ENCODE measurements at places on chromosomes 1 and 21.
A peak's percentile ranks its signal among the peaks of the same experiment; 100 is the strongest.

GRCh38 chr1:115456441-115456961, 118.5 kb upstream of the NGF start:
- DNase-seq: peak; percentile 81

GRCh38 chr1:70360321-70360720, 5.8 kb upstream of the ANKRD13C start:
- no peak for DNase-seq

GRCh38 chr1:169345511-169345910, 22.1 kb downstream of the NME7 start:
- no peak for DNase-seq

- DNase-seq: no peak
These were observed 340.6 kb downstream of the SRGAP2C start for GRCh38 chr1:121525355-121525754.

GRCh38 chr21:40461008-40461407, 385.9 kb downstream of the DSCAM start:
- no peak for DNase-seq

DNA sequence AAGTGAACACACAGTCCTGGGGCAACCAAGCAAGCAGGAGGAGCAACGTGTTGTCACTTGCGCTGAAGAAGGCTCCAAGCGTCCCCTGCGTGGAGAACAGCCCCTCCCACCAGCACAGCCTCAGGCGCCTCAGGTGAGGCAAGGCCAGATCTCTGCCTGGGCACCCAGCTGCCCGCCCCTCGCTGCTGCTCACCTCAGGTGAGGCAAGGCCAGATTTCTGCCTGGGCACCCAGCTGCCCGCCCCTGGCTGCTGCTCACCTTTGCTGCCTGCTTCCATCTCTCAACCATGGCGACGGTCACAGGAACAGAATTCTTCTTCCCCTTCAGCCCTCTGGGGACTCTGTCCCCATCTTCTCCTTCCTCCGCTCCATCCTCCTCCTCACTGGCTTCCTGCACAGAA, 2.4 kb downstream of the NOC2L start:
- no peak for DNase-seq

- DNase-seq: peak; percentile 53
These were observed at the start of gene SIM2 for GRCh38 chr21:36698981-36699545. Gene SIM2, plus strand, starts transcription at chr21:36699115. Its CDS starts 632 bp downstream, at chr21:36699747.

All from AG10803 (cell line).